Activated gamma-delta T cell treated with anti-CD3 and anti-CD28 coated beads, Interleukin-2, amount 50 U/mL, for 16 hours (primary cell): ENCODE measurements at places on chromosomes 3 and 15.
A peak's percentile ranks its signal among the peaks of the same experiment; 100 is the strongest.

- peak; percentile 12 for DNase-seq
Observed at GRCh38 chr3:115792206-115792955, 169.1 kb downstream of the GAP43 start.

- no peak for DNase-seq
Observed at GRCh38 chr3:66350601-66351000, 129.8 kb downstream of the SLC25A26 start.

- DNase-seq: no peak
Observed at GRCh38 chr3:123258811-123259420, 57.2 kb downstream of the SEC22A start.

DNA sequence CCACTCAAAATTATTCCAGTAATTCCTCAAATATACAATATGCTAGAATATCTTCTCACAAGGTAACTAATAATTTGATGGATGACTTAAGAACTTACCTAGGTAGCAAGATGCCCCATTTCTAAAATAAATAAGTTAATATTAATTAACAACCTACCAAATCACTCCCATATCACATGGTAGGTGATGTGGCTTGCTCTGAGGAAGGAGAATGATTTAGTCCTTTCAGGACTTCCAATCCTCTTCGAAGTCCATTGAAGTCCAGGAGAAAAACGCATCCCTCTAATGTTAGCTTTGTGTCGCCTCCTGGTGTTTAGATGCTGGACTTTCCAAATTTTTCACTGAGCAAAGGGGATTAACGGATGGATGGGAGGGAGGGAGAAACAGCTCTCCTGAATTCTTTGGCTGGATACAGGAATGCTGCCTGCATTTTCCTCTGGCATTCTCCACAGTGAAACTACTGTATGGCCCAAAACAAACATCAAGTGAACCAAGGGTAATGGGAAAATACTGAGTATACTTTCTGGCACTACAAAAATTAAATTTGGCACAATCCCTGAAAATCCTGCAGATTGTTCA is 58.6 kb downstream of the PRICKLE2 start:
- no peak for DNase-seq

DNA sequence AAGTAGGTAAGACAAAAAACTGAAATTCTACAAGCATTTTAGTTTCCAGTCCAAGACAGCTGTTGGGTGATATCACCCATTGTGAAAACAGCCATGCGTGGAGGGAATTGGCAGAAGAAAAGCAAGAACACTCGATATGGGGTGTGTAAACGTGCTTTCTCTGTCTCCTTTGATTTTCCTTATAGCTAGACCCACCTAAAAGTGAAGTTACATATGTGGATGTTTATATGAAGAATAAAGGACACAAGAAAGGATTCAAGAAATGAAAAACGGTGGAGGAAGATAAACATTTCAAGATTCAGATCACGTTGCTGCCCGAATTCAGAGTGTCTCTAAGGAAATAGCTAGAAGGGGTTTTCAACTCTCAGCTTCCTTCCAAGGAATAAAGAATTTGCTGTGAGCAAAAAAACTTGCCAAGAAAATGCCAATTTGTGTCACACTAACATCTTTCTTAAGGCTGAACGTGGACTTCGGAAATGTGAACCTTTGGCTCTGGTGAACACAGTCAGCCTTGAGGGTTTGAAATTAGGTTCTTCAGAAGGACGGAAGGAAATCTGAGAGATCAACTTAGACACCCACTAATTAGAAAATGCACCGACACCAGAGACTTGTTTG is 269.0 kb upstream of the ADAMTS9 start:
- DNase-seq: no peak

- no peak for DNase-seq
Observed at GRCh38 chr15:92909136-92909781, 9.1 kb downstream of the CHD2 start.

- no peak for DNase-seq
Observed at GRCh38 chr3:126152901-126153694, 27.3 kb downstream of the ALDH1L1 start.

GRCh38 chr3:130895690-130896488 is 2.0 kb downstream of the ATP2C1 start:
- DNase-seq: no peak

DNA sequence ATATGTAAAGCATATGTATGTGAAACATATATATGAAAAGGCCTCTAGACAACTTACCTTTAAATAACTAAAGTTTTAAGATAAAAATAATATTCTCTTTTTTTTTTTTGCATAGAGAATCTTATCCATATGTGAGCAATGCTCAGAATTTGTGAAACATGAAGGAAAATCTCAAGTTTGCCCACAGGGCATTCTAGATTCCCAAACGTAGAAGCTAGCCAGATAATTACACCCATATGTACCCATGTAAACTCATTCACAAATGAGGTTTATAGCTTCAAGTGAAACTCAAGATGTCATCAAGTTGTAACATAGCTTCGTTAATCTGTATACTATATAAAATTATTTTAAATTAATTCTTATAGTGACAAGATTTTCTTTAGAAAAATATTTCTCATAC is 537.3 kb upstream of the NR2F2 start:
- DNase-seq: no peak

GRCh38 chr3:53626876-53627275 is 132.5 kb downstream of the CACNA1D start:
- no peak for DNase-seq

GRCh38 chr3:115709093-115709492 is 85.8 kb downstream of the GAP43 start:
- no peak for DNase-seq

DNA sequence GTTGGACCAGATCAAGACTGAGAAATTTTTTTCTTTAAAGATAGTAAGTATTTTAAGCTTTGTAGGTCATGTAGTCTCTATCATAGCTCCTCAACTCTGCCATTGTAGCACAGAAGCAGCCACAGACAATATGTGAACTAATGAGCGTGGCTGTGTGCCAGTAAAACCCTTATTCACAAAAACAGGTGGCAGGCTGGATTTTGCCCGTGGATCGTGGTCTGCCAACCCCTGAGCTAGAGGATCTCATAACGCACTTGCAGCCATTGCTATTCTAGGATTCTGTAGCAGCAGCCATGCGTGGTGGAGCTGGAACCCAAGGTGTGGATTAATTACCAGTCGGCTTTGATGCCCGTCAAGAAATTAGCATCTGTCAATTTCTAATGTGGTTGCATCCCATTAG is 68.7 kb upstream of the PLXNA1 start:
- DNase-seq: no peak

GRCh38 chr3:134457376-134458074 is 28.3 kb downstream of the ANAPC13 start:
- DNase-seq: no peak

GRCh38 chr3:116413319-116413718 is 32.0 kb downstream of the LSAMP start:
- DNase-seq: no peak

DNA sequence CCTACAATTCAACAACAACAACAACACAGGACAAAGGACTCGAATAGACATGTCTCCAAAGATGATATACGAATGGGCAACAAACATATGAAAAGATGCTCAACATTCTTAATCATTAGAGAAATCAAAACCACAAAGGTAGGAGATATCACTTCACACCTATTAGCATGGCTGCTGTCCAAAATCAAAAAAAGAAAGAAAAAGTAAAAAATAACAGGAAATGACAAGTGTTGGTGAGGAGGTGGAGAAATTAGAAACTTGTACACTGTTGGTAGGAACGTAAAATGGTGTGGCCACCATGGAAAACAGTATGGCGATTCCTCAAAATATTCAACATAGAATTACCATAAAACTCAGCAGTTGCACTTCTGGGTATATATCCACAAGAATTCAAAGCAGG is 312.3 kb upstream of the STT3B start:
- no peak for DNase-seq

GRCh38 chr3:111846039-111846438 is 13.0 kb upstream of the PHLDB2 start:
- no peak for DNase-seq

GRCh38 chr15:31215490-31216214 is 111.0 kb upstream of the KLF13 start:
- DNase-seq: peak; percentile 76

DNA sequence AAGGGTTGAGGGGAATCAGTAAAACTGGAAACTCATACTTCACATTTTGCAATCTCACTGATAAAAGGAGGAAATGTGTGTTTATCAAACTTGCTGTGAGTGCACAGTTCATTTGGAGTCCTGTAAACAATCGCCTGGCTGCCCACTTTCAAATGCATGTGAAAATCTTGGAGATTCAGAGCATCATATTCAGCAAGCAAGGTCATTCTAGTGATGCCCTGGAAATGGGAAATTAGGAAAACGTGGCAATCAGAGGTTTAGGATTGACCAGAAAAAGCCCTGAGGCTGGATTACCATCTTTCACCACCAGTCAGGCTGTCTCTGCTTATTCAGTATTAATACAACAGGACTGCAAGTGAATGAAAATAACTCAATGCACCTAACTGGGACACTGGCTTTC is 23.9 kb downstream of the DPH6 start:
- DNase-seq: no peak

DNA sequence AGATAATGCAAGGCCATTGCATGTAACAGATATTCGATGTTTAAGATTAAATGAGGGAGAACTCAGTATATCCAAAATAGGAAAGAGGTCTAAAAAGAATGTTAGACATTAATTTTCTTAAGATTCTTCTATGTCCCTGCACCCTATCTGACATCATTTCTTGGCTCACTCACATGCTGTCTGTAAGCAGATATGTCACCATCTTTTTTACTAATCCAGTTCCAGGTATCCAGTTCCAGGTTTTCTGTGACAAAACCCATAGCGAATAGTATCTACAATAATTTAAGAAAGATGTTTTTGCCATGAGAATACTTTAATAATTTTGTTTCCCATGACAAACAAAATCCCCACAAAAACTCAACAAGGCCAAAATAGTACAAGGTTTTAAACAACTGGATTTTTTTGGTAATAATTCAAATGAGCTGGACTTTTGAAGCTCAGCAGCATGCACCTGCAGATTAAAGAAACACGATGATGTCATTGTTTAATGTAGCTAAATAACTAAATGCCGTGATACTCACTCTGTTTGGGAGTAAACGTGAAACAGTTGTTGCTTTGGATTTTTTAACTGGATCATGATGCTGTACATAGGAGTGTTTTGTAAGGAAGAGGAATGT is 867.6 kb downstream of the EPHA3 start:
- no peak for DNase-seq

DNA sequence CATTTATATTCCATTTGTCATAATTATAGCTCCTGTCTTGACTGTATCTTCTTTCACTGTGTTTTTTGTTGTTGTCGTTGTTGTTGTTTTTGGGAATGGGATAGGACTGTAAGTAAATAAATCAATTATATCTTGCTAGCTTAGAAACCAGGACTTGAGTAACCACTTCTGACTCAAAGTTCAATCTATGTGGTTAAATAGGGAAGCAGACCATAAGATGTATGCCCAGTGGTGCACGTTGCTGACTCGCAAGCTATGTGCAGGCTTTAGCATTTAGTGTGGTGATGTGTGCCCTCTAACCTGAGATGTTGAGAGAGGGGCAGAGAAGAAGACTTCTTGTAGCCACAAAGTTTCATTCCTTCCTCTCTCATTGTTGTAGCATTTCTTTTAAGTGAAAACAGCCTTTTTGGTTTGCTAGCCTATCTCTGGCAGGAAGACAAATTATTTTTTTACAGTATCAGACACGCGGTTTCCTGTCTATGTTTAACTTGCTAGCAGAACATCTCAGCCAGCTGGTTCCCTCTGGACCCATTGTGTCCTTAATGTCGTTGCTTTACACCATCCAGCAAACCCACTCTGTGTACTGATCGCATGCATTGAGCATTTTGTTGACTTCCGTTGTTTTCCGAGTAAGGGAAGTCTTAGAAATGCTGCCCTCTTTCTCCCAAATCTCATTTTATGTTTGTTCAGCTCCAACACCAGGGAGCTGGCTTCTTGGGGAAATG is 52.1 kb downstream of the TGFBR2 start:
- DNase-seq: no peak

DNA sequence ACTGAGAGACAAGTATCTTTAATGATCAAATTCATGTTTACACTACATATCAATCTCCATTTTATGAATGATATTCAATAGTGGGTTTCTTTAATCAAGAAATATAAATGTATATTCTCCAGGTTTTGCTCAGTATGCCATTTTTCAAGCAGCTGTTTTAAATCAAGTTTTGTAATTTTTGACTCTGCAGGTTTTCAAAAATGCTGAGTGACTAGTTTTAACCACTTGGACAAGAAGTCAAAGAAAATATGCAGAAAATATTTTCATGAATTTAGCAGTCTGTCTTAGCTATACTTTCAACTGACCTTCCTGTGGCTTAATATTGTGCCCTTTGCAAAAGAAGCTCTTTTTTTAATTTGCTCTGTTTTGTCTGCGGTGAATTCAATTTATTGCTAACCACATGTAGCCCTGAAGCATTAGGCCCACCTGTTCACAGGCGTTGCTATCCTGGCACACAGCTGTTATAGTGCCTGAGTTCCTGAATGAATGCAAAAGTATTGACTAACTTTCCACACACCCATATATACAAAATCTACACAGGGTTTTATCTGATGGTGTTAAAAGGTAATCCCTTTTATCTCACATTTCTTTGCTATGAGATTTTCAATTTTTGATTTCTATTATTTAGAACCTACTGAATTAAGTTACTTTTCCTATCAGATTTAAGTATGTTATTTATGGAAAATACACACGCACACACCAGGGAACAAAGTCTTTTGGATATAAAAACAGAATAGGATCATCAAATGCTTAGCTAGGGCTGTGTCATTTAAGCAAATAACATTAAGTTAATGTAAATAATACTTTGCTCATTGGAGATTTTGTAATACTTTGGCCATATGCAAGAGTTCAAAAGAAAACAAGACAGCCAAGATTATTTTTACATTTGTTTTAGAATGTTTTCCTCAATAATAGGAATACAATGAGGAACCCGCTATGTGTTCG is 1166.1 kb upstream of the GBE1 start:
- no peak for DNase-seq

DNA sequence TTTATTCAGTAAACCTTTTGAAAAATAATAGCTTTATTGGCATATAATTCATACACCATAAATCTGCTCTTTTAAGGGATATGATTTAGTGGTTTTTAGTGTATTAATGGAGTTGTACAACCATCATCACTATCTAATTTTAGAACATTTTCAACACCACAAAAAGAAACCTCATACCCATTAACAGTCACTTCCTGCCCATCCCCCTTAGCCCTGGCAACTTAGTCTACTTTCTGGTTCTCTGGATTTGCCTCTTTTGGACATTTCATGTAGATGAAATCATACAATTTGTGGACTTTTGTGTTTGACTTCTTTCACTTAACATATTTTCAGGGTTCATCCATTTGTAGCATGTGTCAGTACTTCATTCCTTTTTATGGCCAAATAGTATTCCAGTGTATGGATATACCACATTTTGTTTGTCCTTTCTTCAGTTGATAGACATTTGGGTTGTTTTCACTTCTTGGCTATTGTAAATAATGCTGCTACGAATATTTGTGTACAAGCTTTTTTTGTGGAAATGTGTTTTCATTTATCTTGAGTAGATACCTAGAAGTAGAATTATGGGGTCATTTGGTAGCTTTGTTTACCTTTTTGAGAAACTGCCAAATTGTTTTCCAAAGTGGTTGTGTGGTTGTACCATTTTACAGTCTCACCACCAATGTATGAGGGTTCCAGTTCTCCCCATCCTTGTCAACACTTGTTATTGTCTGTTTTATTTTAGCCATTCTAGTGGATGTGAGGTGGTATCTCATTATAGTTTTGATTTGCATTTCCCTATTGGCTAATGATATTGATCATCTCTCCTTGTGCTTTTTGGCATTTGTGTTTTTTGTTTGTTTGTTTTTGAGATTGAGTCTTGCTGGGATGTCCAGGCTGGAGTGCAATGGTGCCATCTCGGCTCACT is 45.8 kb downstream of the SMAD3 start:
- DNase-seq: no peak
